CD4-positive, alpha-beta T cell treated with Interleukin-12 subunit alpha and Interleukin-12 subunit beta, for 1 hour (primary cell): ENCODE measurements at places on chromosomes 6 and 20.

- no peak for DNase-seq
Measured at GRCh38 chr20:47770935-47771334, 14.3 kb downstream of the SULF2 start.

DNA sequence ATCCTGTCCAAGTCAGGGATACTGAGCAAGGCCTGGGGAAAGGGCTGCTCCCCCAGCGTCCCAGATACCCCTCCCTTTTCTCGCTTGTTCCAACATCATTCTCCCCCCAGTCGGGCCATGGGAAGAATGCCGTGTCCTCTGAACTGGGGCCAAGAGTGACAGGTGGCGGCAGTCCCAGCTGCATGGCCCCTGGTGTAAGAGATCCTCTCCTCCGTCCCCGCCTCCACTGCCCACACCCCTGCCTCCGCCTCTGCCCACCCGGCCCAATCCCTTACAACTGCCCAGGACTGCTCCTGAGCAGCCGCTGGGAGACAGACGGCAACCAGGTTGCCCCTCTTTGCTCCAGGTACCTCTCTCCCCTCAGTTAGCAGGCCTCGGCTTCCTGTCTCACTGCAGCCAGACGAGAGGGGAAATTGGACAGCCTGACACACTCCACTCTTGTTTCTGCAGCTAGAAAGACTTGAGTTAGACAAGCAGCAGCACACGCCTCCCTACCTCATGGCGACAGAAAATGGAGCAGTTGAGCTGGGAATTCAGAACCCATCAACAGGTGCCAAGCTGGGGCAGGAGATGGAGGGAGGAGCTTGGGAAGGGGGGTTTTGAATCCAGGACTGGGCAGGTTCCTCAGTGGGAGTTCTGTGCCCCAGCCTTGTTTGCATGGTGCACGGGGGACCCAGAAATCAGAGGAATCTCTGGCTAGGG is at the start of gene MYLK2:
Gene MYLK2, plus strand, starts transcription at position 274 of the 702 bp plus-strand sequence. Its CDS starts 225 bp downstream, at position 499.
- DNase-seq = no peak

- no peak for DNase-seq
Measured at GRCh38 chr6:21749754-21750153, 156.2 kb downstream of the SOX4 start.

DNA sequence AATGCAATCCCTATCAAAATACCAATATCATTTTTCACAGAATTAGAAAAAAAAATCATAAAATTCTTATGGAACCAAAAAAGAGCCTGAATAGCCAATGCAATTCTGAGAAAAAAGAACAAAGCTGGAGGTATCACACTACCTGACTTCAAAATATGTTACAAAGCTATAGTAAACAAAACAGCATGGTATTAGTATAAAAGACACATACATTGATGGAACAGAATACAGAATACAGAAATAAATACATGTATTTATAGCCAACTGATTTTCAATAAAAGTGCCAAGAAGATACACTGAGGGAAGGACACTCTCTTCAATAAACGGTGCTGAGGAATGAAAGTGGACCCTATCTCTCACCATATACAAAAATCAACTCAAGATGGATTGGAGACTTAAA is 28.7 kb upstream of the AKAP12 start:
- no peak for DNase-seq

DNA sequence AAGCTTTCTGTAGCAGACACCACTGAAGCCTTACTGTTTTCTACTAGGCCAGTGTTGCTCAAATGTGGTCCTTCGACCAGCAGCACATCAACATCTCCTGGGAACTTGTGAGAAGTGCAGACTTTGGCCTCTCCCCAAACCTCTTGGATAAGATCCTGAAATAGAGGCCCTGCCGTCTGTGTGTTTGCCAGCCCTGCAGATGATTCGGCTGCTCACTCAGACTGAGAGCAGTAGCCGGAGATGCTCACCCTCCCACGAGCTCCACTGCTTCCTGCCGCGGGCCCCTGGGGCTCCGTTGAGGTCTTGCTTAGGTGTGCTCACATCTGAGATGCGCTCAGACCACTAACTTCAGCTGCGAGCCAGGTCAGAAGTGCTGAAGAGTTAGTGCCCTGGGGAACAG is 129.5 kb upstream of the SSTR4 start:
- DNase-seq = no peak

GRCh38 chr20:36255445-36255844 is 19.2 kb downstream of the AAR2 start:
- no peak for DNase-seq

DNA sequence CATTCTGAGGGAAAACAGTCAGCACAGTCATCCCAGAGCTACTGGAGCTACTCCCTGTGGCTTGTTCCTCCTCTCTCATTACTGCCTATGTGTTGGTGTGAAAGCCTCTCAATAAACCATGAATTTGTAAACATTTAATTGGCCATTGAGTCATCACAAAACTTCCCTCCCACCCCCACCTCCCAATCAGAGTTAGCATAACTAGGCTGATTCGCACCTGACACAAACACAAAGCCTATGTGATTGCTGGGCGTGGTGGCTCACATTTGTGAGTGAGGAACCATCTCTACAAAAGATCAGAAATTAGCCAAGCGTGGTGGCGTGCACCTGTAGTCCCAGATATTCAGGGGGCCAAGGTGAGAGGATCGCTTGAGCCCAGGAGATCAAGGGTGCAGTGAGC is 17.1 kb upstream of the SNTA1 start:
- DNase-seq = no peak

DNA sequence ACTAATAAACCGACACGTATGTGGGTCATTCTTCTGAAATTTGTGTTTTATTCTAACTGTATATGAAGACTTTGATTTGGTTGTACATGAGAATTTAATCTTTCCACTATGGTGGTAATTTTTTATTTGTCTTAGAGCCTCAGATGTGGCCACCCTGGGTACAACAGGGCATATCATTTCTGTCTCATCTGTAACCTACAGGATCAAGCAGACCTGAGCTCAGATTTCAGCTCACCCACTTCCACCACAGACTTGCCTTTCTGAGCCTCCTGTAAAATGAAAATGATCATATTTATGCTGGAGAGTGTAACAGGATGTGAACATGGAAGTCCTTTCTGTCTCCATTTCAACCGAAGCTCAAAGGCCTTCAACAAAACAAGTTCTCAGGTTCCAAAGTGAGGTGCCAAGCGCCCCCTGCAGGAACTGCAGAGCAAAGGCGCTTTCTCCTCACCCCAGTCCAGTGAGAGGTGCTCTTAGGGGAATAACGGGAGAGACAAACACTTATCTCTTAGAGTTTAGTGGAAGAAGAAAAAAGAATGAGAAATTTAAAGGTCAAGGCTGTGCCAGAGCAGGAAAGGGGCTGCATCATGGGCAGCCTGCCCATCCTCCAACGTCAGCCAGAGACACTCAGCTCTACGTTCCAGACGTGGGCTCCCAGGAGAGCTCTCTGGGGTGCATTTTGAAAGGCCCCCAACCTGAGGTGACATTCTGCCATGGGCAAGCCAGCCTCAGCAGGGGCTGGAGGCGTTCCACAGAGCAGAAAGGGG is 23.0 kb upstream of the CD24 start:
- DNase-seq = peak; percentile 48
